ENCODE measurements at places on chromosomes 13 and 19. TPM values are rescaled to one million over a fixed set of nuclear protein-coding genes. Genes with fewer than 3 reads are reported as not detected.

The ZNF329 gene
- total RNA-seq = 14.8 TPM

The SULT2A1 gene
- total RNA-seq = not detected

The NKG7 gene
- not detected for total RNA-seq

The MIA gene
- total RNA-seq = 0.33 TPM

The PRR22 gene
- total RNA-seq = 0.13 TPM

The IL4I1 gene
- total RNA-seq = 0.23 TPM

The TEX26 gene
- not detected for total RNA-seq

The C5AR2 gene
- total RNA-seq = 0.07 TPM

The HCST gene
- 1.2 TPM for total RNA-seq

The CERS4 gene
- total RNA-seq = 18.8 TPM

The CILP2 gene
- 0.17 TPM for total RNA-seq

The PTH2 gene
- not detected for total RNA-seq

The KANK3 gene
- total RNA-seq = 0.26 TPM

The FEM1A gene
- total RNA-seq = 12.4 TPM

The RFPL4AL1 gene
- total RNA-seq = not detected

The UNC13A gene
- total RNA-seq = 6.5 TPM

The N4BP2L1 gene
- total RNA-seq = 2.8 TPM

The CRX gene
- not detected for total RNA-seq

The ACP7 gene
- total RNA-seq = 11.4 TPM

The GIPR gene
- total RNA-seq = 0.52 TPM

The KCNJ14 gene
- total RNA-seq = 0.65 TPM

The FFAR1 gene
- total RNA-seq = not detected

The ZNF665 gene
- 3.3 TPM for total RNA-seq

The ZNF835 gene
- total RNA-seq = 0.65 TPM

Measured in smooth muscle cell of the pulmonary artery (primary cell).